ENCODE measurements at places on chromosomes 1 and 21.
A peak's percentile ranks its signal among the peaks of the same experiment; 100 is the strongest.

- no peak for DNase-seq
Measured at GRCh38 chr1:30872948-30873263, 35.7 kb downstream of the SDC3 start.

- no peak for DNase-seq
Measured at GRCh38 chr1:112557385-112557784, 48.6 kb downstream of the WNT2B start.

DNA sequence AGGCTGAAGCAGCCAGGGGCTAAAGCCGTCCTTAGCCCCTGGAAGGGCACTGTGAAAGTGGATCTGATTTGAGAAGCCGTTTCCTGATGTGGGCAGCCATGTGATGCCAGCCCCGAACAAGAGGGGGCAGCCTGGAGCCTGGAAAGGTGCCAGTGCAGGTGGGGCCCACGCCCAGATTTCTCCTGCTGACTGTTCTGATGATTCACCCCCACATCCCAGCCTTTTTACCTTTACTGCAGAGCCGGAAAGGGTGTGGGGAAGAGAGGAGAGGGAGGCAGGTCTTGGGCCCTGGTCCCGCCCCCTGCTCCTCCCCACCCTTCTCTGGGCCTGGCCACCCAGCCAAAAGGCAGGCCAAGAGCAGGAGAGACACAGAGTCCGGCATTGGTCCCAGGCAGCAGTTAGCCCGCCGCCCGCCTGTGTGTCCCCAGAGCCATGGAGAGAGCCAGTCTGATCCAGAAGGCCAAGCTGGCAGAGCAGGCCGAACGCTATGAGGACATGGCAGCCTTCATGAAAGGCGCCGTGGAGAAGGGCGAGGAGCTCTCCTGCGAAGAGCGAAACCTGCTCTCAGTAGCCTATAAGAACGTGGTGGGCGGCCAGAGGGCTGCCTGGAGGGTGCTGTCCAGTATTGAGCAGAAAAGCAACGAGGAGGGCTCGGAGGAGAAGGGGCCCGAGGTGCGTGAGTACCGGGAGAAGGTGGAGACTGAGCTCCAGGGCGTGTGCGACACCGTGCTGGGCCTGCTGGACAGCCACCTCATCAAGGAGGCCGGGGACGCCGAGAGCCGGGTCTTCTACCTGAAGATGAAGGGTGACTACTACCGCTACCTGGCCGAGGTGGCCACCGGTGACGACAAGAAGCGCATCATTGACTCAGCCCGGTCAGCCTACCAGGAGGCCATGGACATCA, at the start of gene SFN:
TSS of gene SFN (plus strand) at position 369 of the 904 bp plus-strand sequence. CDS start at position 433, 64 bp downstream.
- DNase-seq: no peak

- no peak for DNase-seq
Measured at GRCh38 chr1:204454476-204454875, 40.1 kb downstream of the PIK3C2B start.

DNA sequence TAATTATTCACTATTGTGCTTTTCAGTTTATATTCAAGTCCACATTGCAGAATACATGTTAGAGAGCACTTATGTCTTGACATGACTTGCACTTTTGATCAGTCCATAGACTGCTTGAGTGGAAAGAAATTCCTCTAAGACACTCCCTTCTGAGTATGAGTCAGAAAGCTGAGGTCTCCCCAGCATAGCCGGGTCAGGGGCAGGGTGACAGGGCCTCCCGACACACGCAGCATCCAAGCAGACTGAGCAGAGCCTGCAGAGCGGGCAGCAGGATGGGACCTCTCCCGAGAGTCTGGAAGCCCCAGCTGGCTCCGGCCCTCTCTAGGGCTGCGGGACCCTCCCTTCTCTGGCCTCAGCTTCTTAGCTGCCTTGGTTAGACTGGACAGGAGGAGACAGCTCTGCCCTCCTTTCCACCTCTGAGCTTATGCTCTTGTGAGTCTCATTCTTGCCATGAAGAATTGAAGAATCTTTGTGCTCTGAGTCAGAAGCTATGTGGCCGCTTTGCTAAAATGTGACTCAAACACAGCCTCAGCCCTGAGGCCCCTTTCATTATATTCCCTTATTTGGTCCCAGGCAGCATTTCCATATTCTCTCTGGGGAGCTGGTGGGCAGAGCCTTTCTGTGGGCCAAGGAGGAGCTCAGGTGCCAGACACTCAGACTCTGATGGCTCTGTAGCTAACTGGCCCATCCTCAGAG, 11.2 kb upstream of the CAPN2 start:
- DNase-seq: peak; percentile 90

DNA sequence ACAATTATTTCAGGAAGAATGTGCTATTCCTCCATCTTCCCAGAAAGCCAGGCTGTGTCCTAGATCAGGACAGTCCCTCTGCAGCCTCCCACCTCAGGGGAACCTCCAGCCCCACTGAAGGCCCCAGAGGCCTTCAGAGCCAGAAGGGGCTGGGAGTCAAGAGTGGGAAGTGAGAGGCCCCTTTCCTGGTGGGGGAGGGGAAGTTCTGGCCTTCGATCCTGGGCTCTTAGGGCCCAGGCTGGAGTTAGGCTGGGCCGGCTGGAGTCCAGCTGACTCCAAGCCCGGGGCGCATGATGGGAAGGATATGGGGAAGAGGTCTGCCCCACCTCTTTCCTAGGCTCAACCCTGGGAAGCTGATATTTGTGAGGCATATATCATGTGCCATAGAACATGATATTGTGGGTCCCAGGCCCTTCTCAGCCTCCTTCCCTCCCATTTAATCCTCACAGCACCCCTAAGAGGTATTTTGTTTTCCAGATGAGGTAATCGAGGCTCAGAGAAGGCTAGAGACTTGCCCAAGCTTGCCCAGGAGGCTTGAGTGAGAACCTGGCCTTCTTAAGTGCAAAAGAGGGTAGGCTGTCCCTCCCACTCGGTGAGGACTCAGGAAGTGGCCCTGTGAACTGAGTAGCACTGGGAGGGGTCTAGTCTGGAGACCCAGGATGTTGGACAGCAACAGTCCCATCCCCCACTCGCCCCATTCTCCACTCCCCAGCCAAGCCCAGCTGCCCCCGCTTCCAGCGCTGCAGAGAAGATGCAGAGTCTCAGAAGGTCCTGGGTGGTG, 18.6 kb upstream of the HSPG2 start:
- no peak for DNase-seq

DNA sequence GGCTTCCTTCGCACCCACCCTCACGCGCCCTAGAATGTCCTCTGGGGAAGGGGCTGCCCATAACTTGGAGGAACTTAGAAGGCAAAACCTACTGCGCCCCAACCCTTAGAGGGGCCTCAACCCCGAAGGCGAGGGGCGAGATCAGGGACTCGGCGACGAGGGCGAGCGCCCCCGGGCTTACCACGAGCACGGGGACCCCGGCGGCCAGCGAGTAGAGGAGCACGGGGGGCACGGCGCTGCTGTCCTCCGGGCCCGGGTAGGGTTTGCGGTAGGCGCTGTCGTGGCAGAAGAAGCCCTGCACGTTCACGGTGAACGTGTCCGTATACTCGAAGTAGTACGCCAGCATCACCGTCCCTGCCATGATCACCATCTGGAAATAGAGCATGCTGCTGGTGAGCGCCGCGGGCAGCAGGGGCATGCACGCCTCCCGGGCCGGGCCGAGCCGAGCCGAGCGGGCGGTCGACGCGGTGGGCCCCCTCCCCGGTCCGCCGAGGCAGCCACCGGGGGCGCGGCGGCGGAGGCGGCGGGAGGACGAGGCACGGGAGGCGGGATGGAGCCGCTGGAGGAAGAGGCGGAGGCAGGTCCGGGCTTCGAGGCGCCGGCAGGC, 304 bp downstream of the PLPPR5 start:
- no peak for DNase-seq

- DNase-seq: no peak
Measured at GRCh38 chr1:23628951-23629387, 62.6 kb upstream of the RPL11 start.
